ENCODE measurements at places on chromosomes 3 and 15.

- no peak for DNase-seq
These were observed 90.2 kb downstream of the EDEM1 start for GRCh38 chr3:5277612-5278236.

- no peak for DNase-seq
These were observed 35.9 kb upstream of the PTPN23 start for GRCh38 chr3:47344971-47345370.

- no peak for DNase-seq
These were observed 410.6 kb downstream of the FOXP1 start for GRCh38 chr3:71172951-71173350.

- DNase-seq = no peak
These were observed 97.4 kb downstream of the LRRK1 start for GRCh38 chr15:101016581-101016980.

- no peak for DNase-seq
These were observed 30.8 kb upstream of the PSTPIP1 start for GRCh38 chr15:76964157-76964556.

All from activated CD4-positive, alpha-beta T cell treated with anti-CD3 and anti-CD28 coated beads for 24 hours (primary cell).